Activated CD4-positive, CD25-positive, alpha-beta regulatory T cell (primary cell): ENCODE measurements at places on chromosomes 1 and 21.

DNA sequence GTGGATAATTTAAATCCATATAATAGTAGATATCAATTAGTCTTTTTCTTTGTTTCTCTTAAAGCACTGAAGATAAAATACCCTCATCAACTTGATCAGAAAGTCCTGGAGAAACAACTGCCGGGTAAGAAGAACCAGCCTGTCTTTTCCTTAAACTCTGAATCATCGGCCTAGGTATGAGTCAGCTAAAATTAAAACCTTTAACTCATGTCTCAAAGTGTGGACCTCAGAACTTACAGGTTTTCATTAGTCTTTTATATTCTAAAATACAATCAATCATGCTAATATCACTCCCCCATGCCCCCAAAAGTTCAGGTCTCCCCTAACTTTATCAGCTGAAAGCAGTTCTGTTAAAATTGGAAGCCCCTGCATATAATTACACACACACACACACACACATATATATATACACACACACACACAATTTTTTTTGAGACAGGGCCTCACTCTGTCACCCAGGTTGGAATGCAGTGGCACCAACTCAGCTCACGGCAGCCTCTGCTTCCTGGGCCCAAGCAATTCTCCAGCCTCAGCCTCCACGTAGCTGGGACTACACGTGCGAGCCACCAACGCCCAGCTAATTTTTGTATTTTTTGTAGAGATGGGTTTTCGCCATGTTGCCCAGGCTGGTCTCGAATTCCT is 61.3 kb downstream of the B3GALNT2 start:
- no peak for DNase-seq

- peak; percentile 18 for DNase-seq
Measured at GRCh38 chr1:244450597-244451538, 841 bp downstream of the ADSS2 start.

DNA sequence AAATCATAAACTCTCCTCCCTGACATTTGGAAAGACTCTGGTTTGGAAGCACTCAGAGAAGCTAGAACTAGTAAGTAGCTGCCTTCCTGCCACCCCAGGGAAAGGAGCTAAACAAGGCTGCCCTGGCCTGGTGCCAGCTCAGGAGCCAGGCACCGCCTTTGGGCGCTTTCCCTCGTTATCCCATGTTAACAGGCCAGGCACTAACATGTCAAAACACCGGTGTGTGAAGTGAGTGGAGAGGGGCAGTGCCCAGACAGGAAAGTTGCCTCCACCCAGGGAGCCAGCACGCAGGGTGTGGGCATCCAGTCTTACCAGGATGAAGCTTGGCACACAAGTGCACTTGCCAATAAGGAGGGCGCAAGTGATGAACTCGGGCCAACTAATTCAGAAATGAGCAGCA is 346.8 kb downstream of the RRAGC start:
- no peak for DNase-seq

- no peak for DNase-seq
Measured at GRCh38 chr1:178941261-178941689, 70.4 kb upstream of the ANGPTL1 start.

GRCh38 chr1:18105196-18105595 is 2.4 kb upstream of the IGSF21 start:
- DNase-seq: no peak

- no peak for DNase-seq
Measured at GRCh38 chr1:24435782-24436365, 20.3 kb downstream of the NIPAL3 start.

- no peak for DNase-seq
Measured at GRCh38 chr1:200226268-200226968, 183.4 kb downstream of the ZNF281 start.

DNA sequence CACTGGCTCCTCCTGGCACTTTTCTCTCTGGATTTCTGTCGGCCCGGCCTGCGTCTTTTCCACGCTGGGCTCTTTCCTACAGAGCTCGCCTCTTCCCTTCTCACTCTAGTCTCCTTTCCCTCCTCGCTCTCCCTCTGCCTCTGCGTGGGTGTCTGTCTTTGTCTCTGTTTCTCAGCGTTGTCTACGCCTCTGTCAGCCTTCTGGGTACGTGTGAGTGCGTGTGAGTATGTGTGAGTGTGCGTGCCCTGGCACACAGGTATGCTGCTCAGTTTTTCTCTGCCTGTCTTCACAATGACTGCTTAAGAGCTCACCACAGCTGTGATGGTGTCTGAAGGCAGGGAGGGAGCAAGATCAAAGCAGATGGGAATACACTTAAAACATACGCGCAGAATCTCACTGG is 77.7 kb downstream of the KIRREL1 start:
- DNase-seq: no peak

GRCh38 chr1:155454096-155454495 is 108.5 kb downstream of the ASH1L start:
- DNase-seq: no peak

DNA sequence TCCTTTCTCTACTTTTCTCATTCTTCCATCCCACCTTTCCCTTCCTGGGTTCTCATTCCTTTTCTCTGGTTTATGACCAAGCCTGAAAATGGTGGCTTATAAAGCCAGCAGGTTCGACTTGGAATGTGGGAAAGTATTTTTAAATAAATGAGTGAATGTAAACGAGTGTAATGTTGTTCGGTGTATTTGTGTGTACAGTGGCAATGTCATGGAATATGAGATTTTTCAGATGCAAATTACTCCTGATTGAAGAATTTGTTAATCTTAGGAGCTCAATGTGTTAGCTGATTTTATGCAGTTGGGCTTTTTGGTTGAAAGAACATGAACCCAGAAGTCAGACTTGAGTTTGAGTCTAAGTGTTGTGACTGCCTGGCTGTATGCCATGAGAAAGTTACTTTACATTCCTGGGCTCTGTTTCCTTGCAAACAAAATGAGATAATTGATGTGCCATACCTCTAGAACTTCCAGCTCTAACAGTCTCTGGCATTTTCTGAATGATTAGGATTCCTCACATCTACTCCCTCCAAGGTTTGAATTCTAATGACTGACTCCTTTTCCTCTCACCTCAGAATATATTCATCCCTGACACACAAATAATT is 6.6 kb downstream of the SGIP1 start:
- DNase-seq: no peak

DNA sequence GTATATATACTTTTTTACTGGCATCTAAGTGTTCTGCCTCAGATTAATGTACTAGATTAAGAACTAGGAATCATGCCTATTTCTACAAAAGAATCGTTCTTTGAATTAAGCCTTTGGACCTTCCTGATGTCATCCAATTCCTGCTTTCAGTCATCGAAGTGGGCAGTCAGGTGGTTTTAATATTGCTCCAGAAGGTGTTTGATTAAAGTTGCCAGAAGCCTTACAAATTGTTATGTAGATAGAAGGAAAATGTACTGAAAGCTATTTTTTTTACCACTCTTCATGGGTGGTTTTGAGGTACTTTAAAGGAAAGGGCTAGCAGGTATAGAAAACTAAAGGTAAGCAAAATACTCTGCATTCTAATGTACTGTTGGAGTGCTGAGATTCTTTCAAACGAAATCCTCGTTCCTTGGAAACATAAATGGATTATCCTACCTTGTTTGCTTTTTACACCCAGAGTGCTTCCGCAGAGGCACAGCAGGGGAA is 716 bp downstream of the CTBS start:
- no peak for DNase-seq

DNA sequence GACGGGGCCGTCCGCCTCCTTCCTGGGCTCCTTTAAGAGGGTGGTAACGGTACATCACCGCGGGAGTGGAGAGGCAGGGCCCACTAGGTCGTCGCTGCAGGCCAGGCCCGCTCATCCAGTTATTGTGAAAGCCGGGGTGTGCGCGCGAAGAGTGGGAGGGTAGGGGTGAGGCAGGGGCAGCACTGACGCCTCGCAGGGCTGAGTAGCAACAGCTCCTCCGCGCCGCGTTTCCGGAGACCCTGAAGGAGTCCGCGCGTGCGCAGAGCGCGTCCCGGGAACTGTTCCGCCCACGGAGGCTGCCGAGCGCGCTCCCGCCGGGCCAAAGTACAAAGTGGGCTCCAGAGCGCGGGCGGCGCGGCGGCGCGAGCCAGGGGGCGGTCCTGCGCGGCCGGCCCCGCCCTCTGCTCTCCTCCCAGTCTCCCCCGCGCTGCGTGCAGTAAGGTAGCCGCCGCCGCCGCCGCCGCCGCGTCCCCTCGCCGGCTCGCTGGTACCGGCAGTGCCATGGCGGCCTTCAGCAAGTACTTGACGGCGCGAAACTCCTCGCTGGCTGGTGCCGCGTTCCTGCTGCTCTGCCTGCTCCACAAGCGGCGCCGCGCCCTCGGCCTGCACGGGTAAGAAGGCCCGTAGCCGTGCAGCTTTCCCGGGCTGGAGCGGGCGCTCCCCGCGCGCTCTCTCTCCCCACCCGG is at the start of gene ABCD3:
Gene ABCD3 (plus strand): TSS at position 412 of the 686 bp plus-strand sequence. CDS start 90 bp downstream, at position 502.
- peak; percentile 94 for DNase-seq

DNA sequence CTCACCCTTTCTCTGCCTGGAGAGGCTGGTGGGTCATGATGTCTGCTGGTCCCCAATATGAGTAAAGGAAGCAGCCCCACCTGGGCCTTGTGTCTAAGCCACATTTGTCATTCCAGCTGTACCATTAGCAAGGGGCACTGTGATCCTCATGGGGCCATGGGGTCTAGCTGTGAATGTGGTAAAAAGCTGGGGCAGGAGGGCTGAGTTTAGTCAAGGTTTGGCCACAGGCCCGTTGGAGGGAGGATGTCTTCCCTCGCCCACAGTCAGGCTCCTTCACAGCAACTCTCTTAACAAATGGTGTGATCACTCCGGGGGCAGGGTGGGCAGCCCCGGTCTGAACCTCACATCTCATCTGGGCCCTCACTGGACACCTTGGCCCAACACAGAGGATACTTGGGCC is 115.4 kb downstream of the DMRTB1 start:
- no peak for DNase-seq

DNA sequence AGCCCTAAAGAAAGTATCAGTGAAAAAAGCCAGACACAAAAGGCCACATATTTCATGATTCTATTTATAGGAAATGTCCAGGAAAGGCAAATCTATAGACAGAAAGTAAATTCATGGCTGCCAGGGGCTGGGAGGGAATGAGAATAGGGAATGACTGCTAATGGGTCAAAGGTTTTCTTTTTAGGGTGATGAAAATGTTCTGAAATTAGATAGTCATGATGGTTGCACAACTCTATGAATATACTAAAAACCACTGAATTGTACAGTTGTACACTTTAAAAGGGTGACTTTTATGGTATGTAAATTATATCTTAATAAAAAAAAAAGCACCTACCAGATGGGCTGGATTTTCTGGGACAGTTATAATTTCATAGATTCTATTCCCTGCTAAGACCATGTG is 114.8 kb downstream of the CNIH3 start:
- no peak for DNase-seq
